ENCODE measurements at places on chromosomes 11 and 22.

DNA sequence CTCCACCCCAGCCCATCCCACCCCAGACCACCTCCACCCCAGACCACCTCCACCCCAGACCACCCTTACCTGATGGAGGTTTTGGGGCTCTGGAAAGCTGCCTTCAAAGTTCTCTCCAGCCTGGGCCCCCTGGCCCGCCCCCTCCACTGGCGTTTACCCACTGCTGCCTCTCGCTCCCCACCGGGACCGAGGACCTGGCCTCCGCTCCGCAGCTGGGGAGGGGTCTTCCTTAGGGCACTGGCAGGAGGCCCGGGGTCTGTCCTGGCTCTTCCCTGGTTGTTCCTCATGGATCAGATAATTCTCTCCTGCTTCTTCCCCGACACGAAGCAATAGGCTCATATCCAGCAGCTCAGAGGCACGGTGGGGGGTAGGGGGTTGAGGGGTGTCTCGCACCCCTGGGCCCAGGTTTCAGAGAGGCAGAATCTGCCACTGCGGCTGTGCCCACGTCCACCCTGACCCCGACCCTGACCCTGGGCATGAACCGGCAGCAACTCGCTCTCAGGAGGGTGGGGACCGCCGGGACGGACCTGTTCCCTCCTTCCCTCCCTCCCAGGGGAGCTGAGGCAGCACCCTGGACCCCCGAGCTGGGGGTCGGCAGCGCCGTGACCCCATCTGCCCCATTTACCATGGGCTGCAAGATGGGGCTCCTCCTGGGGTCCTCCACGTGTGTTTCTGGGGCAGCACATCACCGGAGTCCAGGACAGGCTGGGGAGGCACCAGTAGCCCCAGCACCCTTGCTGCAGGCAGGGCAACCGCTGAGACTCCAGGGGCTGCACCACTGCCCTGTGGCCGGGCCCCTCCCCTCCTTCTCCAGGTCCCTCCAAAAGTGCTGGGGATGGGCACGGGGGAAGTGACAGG is 12.9 kb downstream of the KRTAP5-5 start:
- DNase-seq: no peak

DNA sequence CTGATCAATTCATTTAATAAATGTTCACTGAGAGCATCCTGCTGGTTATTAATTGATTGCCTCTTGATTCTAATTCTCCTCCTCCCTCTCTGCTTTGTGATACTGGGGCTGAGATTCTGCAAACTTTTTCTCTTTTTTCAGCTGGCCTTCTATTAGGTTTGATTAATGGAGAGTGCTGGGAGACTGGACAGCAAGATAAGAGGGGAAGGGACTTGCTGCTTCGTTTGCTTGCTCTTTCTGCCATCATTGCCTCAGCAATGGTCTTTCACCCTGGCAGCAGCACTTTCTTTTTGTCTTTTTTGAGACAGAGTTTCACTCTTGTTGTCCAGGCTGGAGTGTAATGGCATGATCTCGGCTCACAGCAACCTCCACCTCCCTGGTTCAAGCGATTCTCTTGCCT is 7.1 kb downstream of the DNHD1 start:
- no peak for DNase-seq

DNA sequence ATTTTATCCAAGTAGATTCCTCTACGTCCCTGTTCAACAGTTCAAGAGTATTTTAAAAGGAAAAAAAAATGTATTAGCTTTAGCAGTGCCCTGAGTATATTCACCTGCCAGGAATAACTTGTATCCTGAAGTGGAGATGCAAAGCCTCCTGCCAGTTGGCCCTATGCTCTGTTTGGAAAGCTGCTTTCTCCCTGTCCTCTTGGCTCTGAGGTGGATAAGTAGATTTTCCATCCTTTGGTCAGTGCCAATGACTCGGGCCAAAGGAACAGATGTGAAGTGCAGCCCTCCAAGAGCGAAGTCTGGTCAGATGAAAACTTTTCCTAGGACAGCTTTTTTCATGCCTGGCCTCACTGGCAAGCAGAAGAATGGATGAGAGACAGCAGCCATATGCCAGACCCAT is 839.9 kb upstream of the TENM4 start:
- no peak for DNase-seq

- DNase-seq: no peak
These were observed 33.9 kb downstream of the MARK2 start for GRCh38 chr11:63872800-63873197.

- no peak for DNase-seq
These were observed 37.3 kb downstream of the PIWIL4 start for GRCh38 chr11:94604482-94604881.

GRCh38 chr11:299081-299891 is at the start of gene IFITM5:
TSS of gene IFITM5 (minus strand) at chr11:299526. CDS start at chr11:299490, 36 bp downstream.
- no peak for DNase-seq

DNA sequence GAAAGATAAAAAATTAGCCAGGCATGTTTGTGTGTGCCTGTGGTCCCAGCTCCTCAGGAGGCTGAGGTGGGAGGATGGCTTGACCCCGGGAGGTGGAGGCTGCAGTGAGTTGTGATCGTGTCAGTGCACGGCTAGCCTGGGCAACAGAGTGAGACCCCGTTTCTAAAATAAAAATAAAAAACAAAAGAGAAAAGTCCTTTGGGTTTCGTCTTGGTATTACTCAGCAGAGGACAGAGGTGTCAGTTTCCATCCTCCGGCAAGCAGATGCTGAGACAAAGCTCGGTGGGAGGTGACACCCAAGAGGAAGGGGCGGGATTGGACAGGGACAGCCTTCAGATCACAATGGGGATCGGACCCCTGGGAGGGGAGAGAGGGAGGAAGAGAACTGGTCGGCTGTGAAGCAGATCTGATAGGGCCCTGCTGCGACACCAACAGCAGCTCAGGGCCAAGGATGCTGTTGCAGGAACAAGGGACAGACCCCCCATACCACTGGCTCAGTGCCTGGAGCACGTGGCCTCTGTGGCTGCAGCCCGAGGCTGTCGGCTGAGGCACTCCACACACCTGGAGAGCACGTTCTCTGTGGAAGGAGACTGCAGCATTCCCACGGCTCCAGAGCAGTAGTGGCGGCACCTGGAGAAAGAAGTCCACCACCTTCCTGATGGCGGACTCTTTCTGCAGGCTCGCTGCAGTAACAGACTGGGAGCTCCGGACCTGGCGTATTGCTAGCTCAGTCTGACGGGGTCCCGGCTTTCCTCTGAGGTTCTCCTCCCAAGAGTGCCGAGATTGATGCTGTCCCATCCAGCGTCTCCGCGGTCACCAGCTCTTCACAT is 5.2 kb upstream of the BID start:
- no peak for DNase-seq

DNA sequence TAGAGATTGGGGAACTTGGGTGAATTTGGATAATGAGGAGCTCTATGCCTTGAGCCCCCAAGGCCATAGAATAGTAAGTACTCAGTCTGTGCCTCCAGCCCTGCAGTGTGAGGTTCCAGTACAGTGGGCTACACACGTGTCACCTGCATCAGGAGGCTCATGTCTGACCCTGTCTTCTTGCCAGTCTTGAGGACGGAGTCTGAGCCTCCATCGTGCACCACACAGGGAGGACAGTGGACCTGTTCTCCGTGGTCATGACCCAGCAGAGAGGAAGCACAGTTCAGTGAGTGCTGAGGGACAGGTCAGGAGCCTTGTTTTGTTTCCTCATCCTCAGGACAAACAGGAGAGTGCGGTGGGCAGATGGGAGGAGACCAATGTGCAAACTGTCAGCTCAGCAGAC is 30.8 kb downstream of the RPS13 start:
- DNase-seq: no peak

DNA sequence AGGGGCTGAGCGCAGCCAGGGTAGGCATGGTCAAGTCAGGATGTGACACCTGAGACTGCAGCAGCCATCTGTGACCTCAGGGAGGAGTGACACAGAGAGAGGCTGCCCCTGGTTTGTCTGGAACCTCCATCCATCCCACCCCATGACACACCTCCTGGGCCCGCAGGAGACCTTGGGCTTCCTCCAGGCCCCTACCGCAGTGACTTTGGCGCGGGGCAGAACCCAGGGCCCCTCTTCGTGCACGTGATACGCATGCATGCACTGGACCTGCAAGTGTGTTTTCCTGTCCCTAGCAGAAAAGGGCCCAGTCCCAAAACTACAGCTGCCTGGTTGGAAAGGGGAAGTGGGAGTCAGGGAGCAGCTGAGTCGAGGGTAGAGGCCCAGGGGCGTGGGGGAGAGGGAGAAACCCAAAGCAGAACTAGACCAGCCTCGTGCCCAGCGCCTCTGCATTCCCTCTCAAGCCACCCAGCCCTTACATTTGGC is 7.9 kb upstream of the CYTH4 start:
- peak; percentile 33 for DNase-seq

DNA sequence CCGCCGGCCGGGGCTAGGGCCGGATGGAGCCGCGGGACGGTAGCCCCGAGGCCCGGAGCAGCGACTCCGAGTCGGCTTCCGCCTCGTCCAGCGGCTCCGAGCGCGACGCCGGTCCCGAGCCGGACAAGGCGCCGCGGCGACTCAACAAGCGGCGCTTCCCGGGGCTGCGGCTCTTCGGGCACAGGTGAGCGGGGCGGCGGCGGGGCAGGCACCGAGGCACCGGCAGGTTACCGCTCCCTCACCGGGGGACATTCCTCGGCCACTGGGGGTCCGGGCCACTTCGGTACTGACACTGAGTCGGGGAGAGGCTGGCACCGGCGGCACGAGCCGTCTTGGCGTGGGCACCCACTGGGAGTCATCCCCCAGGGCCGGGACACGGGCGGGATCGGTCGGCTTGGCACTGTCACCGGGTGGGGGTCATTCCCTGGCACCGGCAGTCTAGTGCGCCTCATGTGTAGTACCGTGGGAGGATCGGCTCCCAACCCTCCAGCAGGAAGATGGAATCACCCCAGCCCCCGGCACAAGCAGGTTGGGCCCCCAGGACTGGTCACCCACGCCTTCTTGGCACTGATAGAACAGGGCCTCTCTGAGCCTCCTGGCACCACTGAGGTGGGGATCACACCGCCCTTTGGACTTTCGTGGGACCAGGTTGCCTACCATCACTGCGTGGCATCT is 511 bp downstream of the DGKZ start:
- peak; percentile 41 for DNase-seq

DNA sequence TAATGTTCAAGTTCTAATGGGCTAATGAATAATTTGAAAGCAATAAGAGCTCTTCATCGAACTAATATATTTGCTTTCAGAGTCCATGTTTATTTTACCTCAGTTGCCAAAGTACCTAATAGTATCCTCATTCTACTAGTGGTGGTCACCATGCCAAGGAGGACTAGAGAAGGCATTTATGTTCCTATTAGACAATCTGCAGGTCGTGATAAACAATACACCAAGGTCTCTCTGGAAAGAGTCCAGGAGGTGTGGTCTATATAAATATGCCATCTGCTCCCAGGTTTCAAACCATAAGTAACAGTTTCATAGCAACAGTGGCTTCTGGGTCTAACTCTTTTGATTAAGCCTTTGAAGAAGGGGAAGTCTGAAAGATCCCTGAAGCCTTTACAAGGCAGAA is 42.9 kb downstream of the ARFGAP3 start:
- DNase-seq: peak; percentile 98

- DNase-seq: no peak
These were observed 136.4 kb downstream of the CCDC81 start for GRCh38 chr11:86511086-86511551.

GRCh38 chr11:77065878-77066228 is 918 bp upstream of the CAPN5 start:
- DNase-seq: peak; percentile 66

- peak; percentile 41 for DNase-seq
These were observed 24.7 kb downstream of the PACSIN2 start for GRCh38 chr22:42990131-42990838.

DNA sequence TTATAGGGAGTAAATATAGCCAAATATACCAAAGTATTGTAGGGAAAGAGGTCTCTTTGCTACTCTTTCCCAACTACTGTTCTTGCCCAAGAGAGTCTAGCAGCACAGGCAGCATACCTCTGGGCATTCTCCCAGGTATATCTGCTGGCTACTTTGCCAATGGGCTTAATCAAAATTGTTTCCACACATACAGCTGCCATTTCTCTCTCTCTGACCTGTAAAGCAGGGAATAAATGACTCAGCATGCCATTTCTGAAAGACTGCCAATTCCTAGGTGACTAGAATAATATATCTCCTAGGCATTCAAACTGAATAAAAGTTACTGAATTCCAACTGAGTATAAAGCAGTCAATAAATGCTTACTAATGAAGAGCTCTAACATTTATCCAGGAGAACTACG is 44.6 kb downstream of the RDX start:
- peak; percentile 33 for DNase-seq

DNA sequence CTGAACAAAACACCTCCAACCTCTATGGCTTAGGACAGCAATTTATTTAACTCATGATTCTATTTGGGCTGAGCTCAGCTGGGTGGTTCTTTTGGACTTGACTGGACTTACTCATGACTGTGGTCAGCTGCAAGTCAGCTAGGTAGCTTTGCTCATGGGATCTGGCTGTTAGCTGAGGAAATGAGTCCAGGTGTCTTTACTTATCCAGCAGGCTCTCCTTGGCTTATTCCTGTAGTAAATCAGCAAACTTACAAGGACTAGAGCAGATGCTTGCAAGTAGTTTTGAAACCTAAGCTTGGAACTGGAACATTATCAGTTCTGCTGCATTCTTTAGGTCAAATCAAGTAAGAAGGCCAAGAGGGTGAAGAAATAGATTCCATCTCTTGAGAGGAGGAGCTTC is 8.0 kb upstream of the HIKESHI start:
- DNase-seq: no peak

- no peak for DNase-seq
These were observed 3.1 kb upstream of the POLD4 start for GRCh38 chr11:67356387-67356863.

GRCh38 chr11:118082880-118083552 is 3.7 kb downstream of the SMIM35 start:
- no peak for DNase-seq

DNA sequence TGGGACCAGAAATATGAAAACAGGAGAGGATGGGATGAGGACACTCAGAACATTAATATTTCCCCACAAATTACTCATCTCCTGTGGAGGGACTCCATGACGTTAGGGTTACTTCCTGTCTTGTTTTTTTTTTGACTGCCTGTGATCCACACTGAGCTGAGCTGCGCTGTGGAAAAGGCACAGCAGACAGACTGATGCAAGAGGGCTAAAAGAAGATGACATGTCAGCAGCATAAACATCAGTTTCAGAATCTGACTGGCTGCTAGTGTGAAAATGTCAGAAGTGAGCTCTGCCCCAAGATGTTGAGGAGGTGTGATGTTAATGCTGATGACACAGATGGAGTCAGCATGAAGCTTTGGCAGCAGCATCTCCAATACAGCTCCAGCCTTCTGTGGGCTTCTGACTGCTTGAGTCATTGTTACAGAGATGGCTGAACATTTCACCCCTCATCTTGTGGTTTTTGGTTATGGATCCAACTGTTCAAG is 286.8 kb downstream of the BLID start:
- no peak for DNase-seq

GRCh38 chr22:27107386-27107785 is 450.0 kb downstream of the MIAT start:
- DNase-seq: no peak

- DNase-seq: peak; percentile 85
These were observed 4.5 kb upstream of the TIMP3 start for GRCh38 chr22:32796865-32797573.

- DNase-seq: no peak
These were observed 403.6 kb downstream of the TBC1D22A start for GRCh38 chr22:47166033-47166404.

GRCh38 chr22:40199223-40199622 is 21.5 kb downstream of the TNRC6B start:
- no peak for DNase-seq

All from hematopoietic multipotent progenitor cell treated with erythropoietin and hydrocortisone succinate and interleukin-3 and kit ligand, for 6 days (in vitro differentiated cells).